ENCODE measurements at places on chromosomes 5 and 9. TPM values are rescaled to one million over a fixed set of nuclear protein-coding genes. Genes with fewer than 3 reads are reported as not detected.

Gene SLC28A3
- total RNA-seq: not detected

Gene ZNF618
- 12.2 TPM for total RNA-seq

Gene ANKRD31
- 0.06 TPM for total RNA-seq

Gene CTSV
- total RNA-seq: 11.7 TPM

Gene NR4A3
- 1.5 TPM for total RNA-seq

Gene CCT5
- 571 TPM for total RNA-seq

Gene B4GALT7
- total RNA-seq: 29.9 TPM

Gene PCDHB12
- total RNA-seq: not detected

Gene CCL27
- total RNA-seq: not detected

Gene LHX6
- total RNA-seq: 1.3 TPM

Gene ZNF484
- 3.4 TPM for total RNA-seq

Gene CER1
- total RNA-seq: not detected

Gene IL17B
- not detected for total RNA-seq

Gene CDH9
- not detected for total RNA-seq

Gene TBC1D2
- total RNA-seq: 12.4 TPM

Gene PAIP1
- total RNA-seq: 102 TPM

Gene CDH6
- total RNA-seq: 0.07 TPM

Gene TARS1
- 132 TPM for total RNA-seq

All from A549 treated with ZK216348 at 1 μM for 4 hours (cell line).